ENCODE measurements at places on chromosomes 2 and 18.

GRCh38 chr18:7288544-7288943 is 57.7 kb downstream of the LRRC30 start:
- no peak for DNase-seq

DNA sequence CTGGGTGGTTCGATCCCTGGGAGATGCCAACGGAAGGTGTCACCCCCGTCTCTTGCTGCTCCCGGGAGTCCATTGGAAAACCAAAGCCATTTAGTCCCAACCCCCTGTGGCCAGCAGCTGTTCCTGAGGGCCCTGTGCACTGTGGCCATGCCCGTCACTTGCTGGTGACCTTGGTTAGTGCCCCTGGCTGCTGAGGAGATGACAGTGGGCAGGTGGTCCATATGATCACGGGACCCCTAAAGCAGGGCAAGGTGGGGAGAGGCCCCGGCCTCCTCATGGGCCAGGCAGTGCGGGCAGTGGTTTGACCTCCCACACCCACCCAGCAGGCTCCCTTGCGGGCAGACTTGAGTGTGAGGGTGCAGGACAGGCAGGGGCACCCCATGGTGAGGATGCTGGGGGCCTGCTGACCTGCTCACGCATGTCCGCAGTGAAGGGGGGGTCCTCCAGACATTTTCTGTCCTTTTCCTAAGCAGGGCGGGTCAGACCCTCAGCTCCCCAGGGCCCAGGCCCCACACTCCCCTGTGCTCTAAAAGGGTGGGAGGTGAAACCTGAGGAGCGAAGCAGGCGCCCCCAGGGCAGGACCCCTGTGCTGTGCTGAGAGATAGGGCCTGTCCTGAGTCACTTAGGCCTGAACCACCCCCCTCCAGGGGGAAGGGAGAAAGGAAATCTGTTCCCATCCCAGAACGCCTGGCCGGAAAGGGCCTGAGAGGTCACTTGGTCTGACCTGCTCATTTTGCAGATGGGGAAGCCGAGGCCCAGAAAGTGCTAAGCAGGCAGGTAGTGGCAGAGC is 6.8 kb downstream of the ITM2C start:
- DNase-seq = no peak

DNA sequence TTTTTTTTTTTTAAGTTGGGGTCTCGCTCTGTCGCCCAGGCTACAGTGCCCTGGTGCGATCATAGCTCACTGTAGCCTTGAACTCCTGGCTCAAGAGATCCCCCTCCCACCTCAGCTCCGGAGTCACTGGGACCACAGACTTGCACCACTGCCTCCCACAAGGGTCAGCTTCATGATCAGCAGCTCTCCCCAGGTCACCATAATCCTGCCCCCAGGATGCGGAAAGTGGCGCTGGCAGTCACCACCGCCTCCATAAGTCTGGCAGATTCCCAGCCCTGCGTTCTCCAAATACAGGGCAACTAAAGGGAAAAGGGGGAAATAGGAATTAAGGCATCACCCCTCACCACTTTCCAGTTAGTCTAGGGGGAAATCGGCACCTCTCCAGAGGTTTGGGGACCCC is 5.2 kb upstream of the ARID5A start:
- DNase-seq = no peak

- DNase-seq = no peak
Measured at GRCh38 chr2:36367895-36368353, 12.3 kb downstream of the CRIM1 start.

GRCh38 chr2:98580656-98581284 is 27.5 kb downstream of the COA5 start:
- no peak for DNase-seq

DNA sequence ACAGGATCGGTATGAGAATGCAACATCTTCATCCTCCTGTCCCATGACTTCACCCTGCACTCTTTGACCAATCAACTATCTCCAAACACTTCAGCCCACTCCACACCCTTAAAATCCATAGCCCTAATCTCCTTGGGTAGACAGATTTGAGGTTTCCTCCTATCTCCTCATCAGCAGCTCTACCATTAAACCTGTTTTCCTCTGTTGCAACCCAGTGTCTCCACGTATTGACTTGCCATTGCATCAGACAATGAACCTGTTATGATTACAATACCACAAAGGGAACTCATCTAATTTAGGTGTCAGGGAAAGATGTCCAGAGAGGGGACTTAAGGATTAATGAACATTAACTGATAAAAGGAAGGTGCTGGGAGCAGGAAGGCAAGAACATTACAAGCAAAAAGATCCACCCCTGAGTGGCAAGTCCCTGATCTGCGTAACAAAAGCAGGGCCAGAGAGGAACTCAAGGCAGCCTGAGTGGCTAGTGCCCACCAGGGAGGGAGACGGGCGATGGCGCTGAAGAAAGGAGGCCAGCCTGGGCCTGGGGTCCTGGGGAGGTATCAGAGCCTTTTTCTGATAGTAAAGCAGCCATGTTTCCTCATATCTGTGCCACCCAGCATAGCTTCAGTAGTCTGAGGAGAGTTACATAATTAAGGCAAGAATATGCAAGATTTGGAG is 44.6 kb downstream of the AKAIN1 start:
- peak; percentile 12 for DNase-seq

DNA sequence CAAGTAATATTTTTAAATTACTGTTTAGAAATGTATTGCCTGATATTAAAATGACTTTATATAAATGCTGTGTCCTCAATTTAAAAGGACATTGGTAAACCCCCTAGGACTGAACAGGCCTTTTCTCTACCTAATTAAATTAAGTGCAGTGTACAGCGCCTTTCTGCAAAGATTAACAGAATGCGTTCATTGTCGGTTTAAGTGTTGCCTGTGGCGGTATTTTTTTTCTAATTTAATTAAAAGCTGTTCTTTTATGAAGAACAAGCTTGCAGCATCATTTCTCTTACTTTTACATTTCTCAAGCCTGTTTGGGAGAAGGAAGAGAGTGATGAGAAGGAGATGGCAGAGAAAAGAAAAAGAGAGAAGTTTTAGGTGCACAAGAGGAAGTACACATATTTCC is 344.9 kb downstream of the CPS1 start:
- DNase-seq = no peak

DNA sequence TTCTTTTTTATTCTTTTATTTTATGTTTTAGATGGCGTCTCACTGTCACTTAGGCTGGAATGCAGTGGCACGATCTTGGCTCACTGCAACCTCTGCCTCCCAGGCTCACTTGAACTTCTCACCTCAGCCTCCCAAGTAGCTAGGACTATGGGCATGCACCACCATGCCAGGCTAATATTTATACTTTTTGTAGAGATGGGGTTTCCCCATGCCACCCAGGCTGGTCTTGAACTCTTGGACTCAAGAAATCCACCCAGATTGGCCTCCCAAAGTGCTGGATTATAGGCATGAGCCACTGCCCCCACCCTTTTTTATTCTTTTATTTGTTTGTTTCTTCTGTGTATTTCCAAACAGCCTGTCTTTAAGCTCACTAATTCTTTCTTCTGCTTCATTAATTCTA is 306.7 kb upstream of the THUMPD2 start:
- DNase-seq = no peak

- peak; percentile 84 for DNase-seq
Measured at GRCh38 chr2:20578895-20579825, 71.7 kb downstream of the HS1BP3 start.

DNA sequence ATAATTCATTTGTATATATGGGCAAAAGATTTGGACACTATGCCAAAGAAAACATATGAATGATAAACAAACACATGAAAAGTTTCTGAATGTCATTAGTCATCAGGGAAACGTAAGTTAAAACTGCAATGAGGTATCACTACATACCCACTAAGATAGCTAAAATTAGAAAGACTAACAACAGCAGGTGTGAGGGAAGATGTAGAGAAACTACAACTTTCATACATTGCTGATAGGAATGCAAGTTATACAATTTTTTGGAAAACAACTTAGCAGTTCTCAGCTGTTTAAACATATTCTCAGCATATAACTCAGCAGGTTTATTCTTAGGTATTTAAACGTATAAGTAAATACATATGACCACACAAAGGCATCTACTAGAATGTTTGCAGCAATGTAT is 563.5 kb upstream of the KLHL29 start:
- no peak for DNase-seq

GRCh38 chr2:36492216-36492945 is 105.6 kb downstream of the FEZ2 start:
- peak; percentile 71 for DNase-seq

GRCh38 chr2:109110170-109110569 is 18.8 kb upstream of the SH3RF3 start:
- DNase-seq = no peak

GRCh38 chr2:138716183-138716582 is 64.0 kb downstream of the NXPH2 start:
- DNase-seq = no peak

GRCh38 chr2:159118115-159118858 is 149.8 kb downstream of the TANC1 start:
- DNase-seq = peak; percentile 83
